ENCODE measurements at places on chromosomes 7 and 10. TPM values are rescaled to one million over a fixed set of nuclear protein-coding genes. Genes with fewer than 3 reads are reported as not detected.
A peak's percentile ranks its signal among the peaks of the same experiment; 100 is the strongest.

DNA sequence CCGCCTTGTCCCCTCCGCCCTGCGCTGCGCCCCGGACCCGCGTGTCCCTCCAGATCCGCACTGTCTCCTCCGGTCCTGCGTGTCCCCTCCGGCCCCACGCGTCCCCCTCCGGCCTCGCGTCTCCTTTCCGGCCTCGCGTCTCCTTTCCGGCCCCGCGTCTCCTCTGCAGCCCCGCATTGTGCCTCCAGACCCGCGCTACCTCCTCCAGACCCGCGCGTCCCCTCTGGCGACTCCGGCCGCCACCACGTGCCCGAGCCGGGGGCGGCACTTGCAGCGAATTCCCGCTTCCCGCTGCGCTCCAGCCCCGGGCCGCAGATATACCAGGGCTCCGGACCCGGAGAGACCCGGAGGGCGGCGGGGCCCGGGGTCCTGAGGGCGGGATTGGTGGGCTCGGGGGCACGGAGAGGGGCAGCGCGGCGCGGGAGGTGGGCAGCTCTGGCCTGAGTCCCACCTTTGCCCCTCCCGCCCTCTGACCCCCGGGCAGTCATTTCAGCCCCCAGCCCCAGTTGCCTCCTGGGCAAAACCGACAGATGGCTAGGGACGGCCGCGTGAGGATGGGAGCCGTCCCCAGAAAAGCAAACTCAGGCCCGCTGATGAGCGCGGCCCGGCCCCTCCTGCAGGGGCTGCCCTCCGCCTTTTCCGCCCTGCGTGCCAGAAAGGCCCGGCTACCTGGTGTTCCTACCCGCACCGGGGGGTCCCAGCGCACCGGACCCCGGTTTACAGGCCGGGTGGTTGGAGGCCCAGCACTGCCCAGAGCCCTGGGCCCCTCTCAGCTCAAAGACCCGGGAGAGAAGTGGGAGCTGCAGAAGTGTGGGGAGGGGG lies 56.5 kb downstream of the RBM17 start:
- H3K27me3 ChIP-seq, result no peaks in the 10 kb centered on the region
- peak overlapping the region; percentile 95 for H3K27ac ChIP-seq
- DNase-seq, result no peak
- H3K36me3 ChIP-seq, result no peaks in the 10 kb centered on the region
- peaks cover 6% of the 10 kb centered on the region for H3K4me1 ChIP-seq
- H3K4me3 ChIP-seq, result peak overlapping the region; percentile 92

DNA sequence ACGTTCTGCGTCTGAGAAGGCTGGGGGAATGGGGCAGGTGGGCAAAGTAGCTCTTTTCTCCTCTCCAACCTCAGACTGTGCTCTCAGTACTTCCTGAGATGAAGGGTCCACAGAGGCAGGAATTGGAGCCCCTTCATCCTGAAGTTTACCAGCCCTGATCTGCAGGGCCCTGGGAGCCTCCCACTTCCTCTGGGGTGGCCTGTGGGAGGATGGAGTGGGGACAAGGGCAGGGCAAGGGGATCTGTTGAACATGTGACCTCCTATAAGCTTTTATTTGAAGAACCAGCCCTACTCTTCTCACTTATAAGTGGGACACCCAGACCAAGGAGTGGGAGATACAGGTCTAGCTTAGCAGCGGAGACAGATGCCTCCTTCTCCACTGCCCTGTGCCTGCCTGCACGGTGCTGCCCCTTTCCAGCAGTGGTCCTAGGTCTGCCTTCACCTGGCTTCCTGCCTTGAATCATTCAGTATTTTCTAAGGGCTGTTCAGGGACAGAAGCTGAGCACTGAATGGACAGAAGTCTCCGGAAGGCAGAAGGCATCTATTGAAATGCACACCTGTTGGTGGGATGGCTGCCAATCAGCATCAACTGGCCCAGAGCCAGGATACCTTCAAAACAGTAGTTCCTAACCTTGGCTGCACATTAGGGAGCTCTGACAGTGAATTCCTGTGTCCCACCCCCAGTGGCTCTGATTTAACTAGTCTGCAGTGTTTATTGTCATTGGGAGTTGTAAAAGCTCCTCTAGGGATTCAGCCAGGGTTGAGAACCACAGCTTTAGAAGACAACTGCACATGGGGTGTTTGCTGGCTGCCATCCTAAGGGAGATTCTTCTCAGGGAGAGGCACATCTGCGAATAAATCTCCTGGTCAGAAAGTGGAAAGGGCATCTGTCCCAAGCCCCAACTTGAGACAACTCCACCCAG lies 2.7 kb upstream of the ARHGAP22 start:
- H3K27ac ChIP-seq, result peak overlapping the region; percentile 67
- peak; percentile 52 for DNase-seq
- no peak overlapping the region for H3K4me3 ChIP-seq
- H3K36me3 ChIP-seq, result no peaks in the 10 kb centered on the region
- H3K4me1 ChIP-seq, result peaks cover 8% of the 10 kb centered on the region

DNA sequence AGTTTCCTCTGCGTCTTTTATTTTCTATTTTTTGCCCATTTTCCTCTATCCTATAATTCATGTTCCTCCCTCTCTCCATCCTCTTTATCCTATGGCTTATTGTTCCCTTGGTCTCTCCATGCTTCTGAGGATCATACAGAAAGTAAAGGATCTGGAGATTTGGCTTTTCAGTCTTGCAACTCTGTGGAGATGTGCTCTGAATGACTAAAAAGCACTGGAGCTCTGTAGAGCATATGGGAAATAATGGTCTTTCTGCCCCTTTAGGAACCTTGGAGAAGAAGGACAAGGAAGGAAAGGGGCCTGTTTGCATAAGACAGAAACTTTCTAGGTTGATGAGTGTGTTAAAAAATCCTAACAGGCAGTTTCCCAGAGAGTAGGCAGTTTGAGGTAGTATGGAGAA lies 120.1 kb downstream of the PHTF2 start:
- no peak overlapping the region for H3K27ac ChIP-seq
- no peaks in the 10 kb centered on the region for H3K27me3 ChIP-seq
- no peak for DNase-seq
- peaks cover 4% of the 10 kb centered on the region for H3K4me1 ChIP-seq
- H3K36me3 ChIP-seq, result no peaks in the 10 kb centered on the region

DNA sequence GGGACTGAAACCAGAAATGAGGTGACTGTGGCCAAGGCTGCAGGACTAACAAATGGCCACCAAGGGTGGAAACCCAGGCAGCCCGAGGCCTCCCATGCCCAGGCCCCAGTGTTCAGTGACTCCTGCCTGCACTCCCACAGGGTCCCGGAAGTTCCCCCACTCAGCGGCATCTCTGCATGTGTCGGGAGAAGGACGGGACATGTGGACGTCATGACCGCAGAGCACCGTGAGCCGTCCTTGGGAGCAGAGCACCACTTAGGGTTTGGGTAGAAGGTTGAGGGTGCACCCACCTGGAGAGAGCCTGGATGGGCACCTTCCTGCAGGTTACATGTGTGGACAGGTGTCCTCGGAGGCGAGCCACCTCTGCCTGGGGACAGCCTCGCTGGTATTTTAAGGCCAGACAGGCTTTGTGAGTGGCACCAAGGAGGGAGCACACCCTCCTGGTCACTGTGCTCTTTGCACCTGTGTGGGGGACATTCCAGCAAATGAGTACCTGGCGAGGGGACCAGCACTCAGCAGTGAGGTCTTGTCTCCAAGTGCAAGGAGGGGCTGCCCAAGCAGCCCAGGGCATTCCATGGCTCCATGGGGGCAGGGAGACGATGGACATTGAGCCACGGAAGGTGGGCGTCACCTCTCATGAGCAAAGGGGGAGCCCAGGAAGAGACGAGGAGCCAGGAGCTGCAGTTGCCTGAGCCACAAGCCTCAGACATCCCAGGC lies 95.3 kb upstream of the TCERG1L start:
- H3K4me1 ChIP-seq, result no peaks in the 10 kb centered on the region
- no peaks in the 10 kb centered on the region for H3K36me3 ChIP-seq
- no peak for DNase-seq
- no peak overlapping the region for H3K27ac ChIP-seq

DNA sequence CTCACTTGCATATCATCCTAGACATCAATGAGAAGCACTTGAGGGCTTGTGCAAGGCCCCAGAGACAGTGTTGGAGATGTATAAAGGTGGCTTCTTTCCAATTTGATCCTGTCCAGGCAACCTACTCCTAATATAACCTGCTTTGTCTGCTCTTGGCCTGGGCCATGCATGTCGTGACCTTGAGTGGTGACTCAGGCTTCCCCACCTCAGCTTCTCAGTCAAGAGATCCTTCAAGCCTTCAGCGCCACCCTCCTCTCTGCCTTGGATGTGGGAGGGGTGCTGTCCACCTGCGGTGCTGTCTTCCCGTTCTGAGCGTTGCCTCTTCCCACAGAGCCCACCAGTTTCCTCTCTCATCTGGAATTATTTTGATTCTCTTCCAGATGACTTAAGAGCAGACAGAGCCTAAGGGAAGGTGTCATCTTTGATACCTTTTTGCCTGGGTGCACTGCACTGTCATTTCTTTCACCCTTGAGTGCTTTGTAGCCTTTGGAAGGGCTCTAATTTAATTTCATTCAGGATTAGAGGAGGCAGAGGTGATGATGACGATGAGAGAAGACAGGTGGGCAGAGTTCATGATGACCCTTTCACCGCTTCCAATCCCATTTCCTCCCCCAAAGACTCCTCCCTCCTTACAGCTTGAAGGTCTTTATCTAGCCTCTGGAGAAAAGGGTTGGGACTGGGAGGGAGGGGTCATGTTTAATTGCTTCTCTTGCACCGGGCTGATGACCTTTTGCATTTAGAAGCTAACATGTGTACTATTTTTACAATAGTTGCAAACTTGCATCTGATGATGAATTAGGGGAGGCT lies 6.9 kb downstream of the LSMEM1 start:
- no peak for DNase-seq
- no peak overlapping the region for H3K27ac ChIP-seq
- H3K4me3 ChIP-seq, result no peak overlapping the region
- peaks cover 4% of the 10 kb centered on the region for H3K36me3 ChIP-seq
- H3K27me3 ChIP-seq, result no peaks in the 10 kb centered on the region

GRCh38 chr7:85627791-85628586 lies 441.1 kb upstream of the SEMA3D start:
- H3K27me3 ChIP-seq, result no peaks in the 10 kb centered on the region
- H3K36me3 ChIP-seq, result no peaks in the 10 kb centered on the region
- no peak overlapping the region for H3K27ac ChIP-seq
- no peak overlapping the region for H3K4me3 ChIP-seq
- no peak for DNase-seq

- H3K27me3 ChIP-seq, result no peaks in the 10 kb centered on the region
- no peaks in the 10 kb centered on the region for H3K4me1 ChIP-seq
- peaks cover 21% of the 10 kb centered on the region for H3K36me3 ChIP-seq
- no peak for DNase-seq
- no peak overlapping the region for H3K27ac ChIP-seq
These were observed 53.9 kb downstream of the BTAF1 start for GRCh38 chr10:91977491-91977890.

GRCh38 chr7:20354610-20355528 lies 24.2 kb downstream of the ITGB8 start:
- DNase-seq, result no peak
- H3K36me3 ChIP-seq, result no peaks in the 10 kb centered on the region
- H3K4me3 ChIP-seq, result no peak overlapping the region
- H3K4me1 ChIP-seq, result peaks cover 6% of the 10 kb centered on the region
- no peaks in the 10 kb centered on the region for H3K27me3 ChIP-seq

- H3K27ac ChIP-seq, result no peak overlapping the region
- peaks cover 21% of the 10 kb centered on the region for H3K4me1 ChIP-seq
- no peaks in the 10 kb centered on the region for H3K27me3 ChIP-seq
These were observed 6.6 kb upstream of the INTS1 start for GRCh38 chr7:1510780-1511154.

- no peaks in the 10 kb centered on the region for H3K4me1 ChIP-seq
- no peak for DNase-seq
- H3K36me3 ChIP-seq, result no peaks in the 10 kb centered on the region
- no peak overlapping the region for H3K4me3 ChIP-seq
- H3K27me3 ChIP-seq, result no peaks in the 10 kb centered on the region
These were observed 66.8 kb upstream of the EXOC4 start for GRCh38 chr7:133186060-133186459.

DNA sequence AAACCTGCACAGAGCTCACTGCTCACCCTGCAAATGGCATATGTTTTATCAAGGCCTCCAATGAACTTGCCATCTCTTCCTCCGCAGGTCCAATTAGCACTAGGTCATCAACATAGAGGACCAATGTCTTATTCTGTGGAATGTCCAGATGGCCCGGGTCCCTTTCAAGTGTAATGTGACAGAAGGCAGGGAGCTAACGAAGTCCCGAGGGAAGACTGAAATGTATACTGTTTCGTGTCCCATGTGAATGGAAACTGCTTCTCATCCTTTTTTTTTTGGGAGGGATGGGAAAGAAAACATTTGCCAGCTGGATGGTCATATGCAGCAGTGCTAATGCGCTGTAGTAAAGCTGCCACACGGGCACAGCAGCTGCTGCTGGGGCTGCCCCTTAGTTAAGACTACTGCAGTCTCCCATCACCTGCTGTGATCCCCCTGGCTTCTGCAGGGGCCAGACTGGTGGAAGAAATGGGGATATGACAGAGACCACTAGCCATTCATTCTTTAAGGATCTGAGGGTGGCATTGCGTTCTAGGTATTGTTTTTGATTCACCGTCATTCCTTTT lies 61.7 kb upstream of the CCNY start:
- H3K27me3 ChIP-seq, result no peaks in the 10 kb centered on the region
- no peaks in the 10 kb centered on the region for H3K4me1 ChIP-seq
- H3K4me3 ChIP-seq, result no peak overlapping the region

DNA sequence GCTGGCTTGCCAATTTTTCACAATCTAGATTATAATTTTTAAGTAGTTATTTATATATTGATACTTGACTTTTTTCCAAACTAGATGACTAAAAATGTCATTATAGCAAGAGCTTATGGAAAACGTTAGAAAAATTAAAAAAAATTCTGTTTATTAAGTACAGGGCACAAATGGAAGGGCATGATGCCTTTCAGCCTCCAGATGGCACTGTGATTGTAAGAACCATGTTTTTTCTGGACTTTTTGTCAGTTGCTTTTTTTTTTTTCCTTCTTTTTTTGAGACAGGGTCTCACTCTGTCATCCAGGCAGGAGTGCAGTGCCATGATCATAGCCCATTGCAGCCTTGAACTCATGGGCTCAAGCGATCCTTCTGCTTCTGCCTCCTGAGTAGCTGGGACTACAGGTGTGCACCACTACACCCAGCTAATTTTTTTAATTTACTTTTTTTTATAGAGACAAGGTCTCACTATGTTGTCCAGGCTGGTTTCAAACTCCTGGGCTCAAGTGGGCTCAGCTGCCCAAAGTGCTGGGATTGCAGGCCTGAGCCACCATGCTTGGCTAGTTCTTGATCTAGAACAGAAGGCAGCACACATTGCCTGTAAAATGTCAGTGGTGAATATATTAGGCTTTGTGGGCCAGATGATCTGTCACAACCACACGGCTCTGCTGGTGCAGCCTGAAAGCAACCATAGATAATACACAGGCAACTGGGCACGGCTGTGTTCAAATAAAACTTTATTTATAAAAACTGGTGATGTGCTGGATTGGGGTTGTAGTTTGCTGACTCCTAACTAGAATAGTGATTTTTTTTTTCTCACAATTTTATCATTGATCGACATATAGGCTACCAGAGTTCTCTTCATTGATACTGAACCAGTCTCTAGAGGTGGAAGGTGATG lies 27.4 kb downstream of the UCMA start:
- no peaks in the 10 kb centered on the region for H3K36me3 ChIP-seq
- no peaks in the 10 kb centered on the region for H3K27me3 ChIP-seq
- no peak for DNase-seq

The CPA4 gene
- not detected for total RNA-seq

The MBLAC1 gene
- not detected for total RNA-seq

The SEMA3D gene
- 4.5 TPM for total RNA-seq

The BCCIP gene
- 4.7 TPM for total RNA-seq

The RBM20 gene
- total RNA-seq, result 4.8 TPM

The NYAP1 gene
- 0.96 TPM for total RNA-seq

Measured in ascending aorta (tissue), 2 donors.